ENCODE measurements at places on chromosomes 3 and 15. TPM values are rescaled to one million over a fixed set of nuclear protein-coding genes. Genes with fewer than 3 reads are reported as not detected.

- DNase-seq: no peak
Measured at GRCh38 chr3:156149876-156150275, 29.5 kb downstream of the KCNAB1 start.

DNA sequence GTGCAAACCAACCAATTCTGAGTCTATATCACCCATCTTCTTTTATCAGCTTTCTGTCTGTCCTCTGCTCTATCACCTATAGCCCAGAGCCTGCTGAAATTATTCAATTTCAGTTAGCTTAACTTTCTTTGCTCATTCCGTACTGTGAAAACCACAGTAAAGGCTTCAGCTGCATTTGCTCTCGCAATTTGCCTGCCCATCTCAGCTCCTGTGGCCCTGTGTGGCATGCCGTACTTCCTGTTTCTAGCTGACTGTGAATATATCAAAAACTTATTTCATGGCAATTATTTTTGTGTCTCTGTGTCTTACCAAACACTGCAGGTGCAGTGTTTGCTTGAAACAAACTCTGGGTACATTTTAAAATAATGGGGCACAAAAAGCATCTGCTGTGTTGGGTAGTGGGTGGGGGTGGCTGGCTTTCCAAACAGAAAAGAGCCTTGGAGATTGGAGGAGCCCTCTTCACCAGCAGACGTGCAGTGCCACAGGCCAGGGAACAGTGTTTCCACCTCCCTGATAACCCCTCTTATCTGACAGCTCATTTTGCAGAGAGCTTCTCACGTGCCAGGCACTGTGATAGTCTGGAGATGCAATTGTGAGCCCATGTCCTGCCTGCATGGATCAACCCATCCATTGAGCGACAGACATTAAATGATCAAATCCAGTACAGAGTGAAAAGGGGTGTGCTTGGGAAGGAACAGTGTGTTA, 45.2 kb downstream of the GASK1A start:
- DNase-seq: no peak

GRCh38 chr3:123155471-123156011, 46.2 kb upstream of the SEC22A start:
- DNase-seq: no peak

GRCh38 chr15:60137711-60138396, 133.7 kb downstream of the FOXB1 start:
- DNase-seq: no peak

- no peak for DNase-seq
Measured at GRCh38 chr3:127238602-127239001, 45.7 kb downstream of the PRR23E start.

Gene CPNE9
- total RNA-seq: 0.31 TPM

DNA sequence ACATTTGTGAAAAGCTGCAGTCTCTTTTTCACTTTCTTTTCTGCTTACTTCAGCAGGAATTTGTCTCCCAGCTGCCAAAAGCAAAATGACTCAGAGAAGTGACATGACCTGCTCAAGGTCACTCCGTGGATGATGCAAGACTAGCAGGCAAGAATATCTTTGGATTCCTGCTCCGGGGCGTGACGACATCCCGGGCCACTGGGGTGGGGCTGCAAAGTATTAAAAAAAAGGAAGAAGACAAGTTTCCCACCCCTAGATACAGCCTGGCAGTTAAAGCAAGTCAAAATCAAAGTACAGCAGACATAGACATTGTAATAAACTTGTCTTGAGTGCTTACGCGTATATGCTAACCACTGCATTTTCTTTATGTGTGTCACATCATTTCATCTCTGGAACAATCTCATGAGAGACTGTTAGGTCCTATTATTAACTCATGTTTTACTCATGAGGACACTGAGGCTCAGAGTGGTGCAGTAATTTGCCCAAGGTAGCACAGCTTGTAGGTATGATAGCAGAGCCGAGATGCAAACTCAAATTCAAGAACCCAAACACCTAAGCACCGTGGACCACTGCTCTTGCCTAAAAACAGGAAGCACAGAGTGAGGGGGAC, 485.2 kb upstream of the PROK2 start:
- DNase-seq: no peak

DNA sequence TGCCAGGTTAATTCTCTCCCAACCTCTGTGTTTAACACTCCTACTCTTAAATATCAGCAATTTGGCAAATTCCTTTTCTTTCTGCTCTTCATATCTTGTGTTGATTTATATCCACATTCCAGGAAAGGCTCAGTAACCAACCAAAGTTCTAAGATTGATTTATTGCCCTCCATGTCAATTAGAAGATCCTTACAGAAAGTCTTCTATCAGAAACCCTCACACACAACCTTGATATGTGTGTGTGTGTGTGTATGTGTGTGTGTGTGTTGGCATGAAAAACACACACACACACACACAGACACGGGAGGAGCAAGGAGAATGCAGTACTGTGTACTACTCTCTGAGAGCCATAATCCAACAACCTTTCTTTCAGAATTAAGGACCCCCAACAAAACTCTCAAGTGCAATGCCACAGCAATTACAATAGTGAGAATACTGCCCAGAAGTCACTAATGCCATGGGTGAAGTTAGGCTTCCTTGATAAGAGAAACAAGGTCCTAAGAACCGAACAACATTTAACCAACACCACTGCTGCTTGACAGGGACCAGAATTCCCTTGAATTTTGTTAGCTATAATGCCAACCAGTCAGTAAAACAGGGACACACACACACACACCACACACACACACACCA, 1.1 kb downstream of the LSAMP start:
- no peak for DNase-seq

DNA sequence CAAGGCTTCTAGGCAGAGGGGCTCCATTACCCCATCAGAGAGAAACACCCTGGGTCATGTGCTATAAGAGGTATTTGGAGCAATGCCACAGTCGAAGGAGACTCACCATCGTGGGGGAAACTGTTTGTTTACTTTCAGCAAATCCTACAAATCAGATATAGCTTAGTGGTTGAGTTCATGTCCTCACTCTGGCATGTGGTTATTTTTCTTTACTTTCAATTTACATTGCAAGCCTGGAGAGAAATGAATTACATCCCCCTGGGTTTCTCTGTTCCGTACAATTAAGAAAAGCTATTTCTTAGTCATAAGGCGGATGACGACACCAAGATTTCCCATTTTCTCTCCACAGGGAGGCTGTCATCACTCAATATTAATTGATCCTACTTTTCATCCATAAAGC, 36.9 kb downstream of the RFTN1 start:
- no peak for DNase-seq

Gene STAB1
- total RNA-seq: 866 TPM

- no peak for DNase-seq
Measured at GRCh38 chr3:140351466-140351865, 326.4 kb upstream of the TRIM42 start.

DNA sequence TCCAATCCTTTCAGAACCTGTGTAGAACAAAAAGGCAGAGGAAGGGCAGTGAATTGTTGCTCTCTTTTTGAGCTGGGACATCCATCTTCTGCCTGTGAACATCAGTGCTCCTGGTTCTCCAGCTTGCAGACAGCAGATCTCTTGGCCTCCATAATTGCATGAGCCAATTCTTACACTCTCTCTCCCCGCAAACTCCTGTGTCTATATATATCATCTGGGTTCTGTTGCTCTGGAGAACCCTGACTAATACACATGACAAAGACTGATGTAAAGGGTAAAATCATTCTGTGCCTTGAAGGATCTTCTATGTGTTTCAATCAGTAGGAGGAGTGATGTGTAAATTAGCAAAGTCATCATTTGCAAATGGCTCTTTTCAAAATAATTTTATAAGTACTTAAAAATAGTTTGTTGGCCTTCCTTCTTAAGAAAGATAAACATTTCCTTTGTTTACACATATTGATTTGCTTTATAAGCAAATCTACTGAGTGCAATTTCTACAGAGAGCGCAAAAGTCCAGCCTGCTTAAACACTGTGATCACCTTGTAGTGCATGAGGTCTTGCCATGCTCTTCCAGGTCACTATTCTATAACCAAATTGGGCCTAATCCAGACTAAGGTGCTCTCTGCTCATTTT, 154.9 kb upstream of the ANKRD28 start:
- no peak for DNase-seq

All from endothelial cell (in vitro differentiated cells).